ENCODE measurements at places on chromosomes 3 and 15.

DNA sequence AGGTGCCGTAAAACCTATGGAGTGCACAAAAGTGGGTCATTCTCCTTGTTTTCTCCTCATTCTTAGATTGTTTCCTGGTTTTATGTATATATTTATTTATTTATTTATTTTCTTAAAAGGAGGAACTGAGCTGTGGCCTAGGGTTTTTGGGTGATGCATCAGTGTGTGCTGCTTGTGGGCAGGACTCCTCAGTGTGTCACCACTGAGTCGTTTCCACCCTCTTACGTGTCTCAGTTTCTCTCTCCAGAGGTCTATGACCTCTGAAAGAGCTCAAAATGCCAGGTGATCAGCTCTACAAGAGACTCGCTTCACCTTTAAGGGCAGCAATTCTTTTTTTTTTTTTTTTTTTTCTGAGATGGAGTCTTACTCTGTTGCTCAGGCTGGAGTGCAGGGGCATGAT lies 72.9 kb downstream of the CD200 start:
- no peak for DNase-seq

DNA sequence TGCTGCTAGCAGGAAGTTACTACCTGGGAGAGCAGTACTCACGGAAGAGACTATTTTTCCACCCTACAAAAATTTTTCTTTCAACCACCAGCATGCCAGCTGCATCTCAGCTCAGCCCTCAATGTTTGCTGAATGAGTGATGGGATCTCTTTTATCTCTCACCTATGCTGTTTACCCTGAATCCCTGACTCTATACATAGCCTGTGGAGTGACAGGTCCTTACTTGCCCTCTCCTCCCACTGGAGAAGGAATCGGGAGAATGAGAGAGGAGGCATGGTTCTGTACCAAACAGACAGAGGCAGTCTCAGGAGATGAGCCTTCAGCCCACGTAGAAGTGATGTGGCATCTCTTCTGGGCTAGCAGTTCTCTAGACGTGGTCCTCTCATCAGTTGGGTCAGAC lies 6.7 kb upstream of the DGKG start:
- no peak for DNase-seq

- no peak for DNase-seq
These were observed 323.9 kb upstream of the IGF1R start for GRCh38 chr15:98324341-98324970.

DNA sequence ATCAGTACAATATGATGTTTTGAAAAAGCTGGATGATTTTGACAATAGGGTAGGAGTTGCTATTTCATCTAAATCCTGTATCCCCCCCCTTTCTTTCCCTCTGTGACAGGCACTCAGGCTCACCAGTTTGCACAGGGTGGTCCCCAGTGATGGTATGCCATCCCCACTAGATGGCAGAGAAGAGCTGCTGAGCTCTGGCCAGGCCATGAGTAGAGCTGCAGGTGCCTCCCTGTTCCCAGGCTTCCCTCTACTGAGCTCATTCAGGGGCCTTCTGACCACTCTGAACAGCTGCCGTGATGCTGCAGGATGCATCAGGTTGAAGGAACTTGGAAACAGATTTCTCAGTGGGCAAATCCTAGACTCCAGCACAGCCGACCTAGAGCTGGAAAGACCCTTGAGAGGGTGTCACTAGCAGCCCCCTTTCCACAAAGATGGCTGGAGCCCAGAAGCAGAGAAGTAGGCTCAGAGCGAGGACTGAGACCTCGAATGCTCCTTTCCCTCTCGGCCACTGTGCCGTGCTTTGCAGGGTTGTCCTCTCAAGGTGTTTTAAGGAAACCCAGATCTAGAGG lies 45.1 kb downstream of the EFCAB12 start:
- no peak for DNase-seq

- no peak for DNase-seq
These were observed 43.4 kb downstream of the APBA2 start for GRCh38 chr15:28929200-28929599.

All from activated CD8-positive, alpha-beta memory T cell treated with anti-CD3 and anti-CD28 coated beads for 48 hours (primary cell).